ENCODE measurements at places on chromosomes 2 and 18.
A peak's percentile ranks its signal among the peaks of the same experiment; 100 is the strongest.

DNA sequence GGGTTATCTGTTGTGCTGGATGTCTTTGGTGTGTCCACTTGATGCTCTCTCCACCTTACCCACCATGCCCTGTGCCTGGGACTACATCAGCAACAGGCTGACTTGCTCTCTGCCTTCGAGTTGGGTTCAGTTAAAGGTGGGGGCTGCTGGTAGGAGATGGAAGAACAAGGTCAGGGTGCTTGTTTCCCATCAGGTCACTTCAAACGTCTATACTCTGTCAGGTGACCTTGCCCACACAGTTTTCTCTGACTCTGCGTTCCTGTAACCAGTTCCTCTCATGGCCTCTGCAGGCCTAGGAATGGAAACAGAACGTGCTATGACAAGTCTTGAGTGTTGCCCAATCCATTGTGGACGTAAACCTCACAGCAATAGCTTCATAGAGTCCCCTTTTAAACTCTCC, 38.4 kb upstream of the PAPOLG start:
- DNase-seq, result no peak

GRCh38 chr2:180046776-180047175, 39.7 kb upstream of the CWC22 start:
- no peak for DNase-seq

DNA sequence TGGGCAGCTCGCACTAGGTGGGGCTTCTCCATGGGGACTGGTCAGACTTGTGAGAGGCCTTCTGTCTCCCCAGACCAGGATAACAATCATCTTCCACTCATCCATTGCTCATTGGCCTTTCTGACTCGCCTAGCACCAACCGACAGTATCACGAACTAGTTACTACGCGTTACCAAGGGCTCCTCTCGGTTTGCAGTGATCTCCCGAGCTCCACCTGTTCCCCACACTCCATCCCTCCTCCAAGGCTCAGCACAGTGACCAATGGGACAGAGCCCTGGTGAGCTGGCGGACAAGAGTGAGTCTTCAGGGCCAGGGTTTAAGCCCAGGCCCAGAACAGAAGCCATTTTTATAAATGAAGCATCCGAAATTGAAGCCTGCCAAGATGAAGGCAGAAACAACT, 42.8 kb upstream of the SMAD7 start:
- no peak for DNase-seq

- DNase-seq, result no peak
Observed at GRCh38 chr18:7567474-7568425, 634 bp downstream of the PTPRM start.

GRCh38 chr2:219247678-219248642, 2.7 kb downstream of the STK16 start:
- DNase-seq, result no peak

- DNase-seq, result no peak
Observed at GRCh38 chr2:119126650-119127049, 31.9 kb downstream of the C1QL2 start.

GRCh38 chr2:45994060-45994459, 303.1 kb upstream of the EPAS1 start:
- DNase-seq, result no peak

DNA sequence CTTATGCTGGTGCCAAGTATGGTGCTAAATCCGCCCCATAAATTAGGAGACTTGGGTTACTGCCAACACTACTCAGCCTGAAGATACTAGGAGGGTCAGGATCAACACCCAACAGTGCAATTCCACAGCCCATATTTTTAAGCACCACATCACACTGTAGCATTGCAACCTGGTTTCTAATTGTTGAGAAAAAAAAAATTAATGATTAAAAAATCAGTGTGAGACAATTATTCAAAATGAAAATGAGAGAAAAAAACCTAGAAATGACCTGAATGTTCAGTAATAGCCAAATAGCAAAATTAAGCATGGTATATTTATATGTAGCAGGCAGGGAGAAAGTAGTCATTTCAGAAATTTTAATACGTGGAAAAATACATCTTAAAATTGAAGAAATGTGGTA, 29.2 kb upstream of the HNRNPLL start:
- no peak for DNase-seq

DNA sequence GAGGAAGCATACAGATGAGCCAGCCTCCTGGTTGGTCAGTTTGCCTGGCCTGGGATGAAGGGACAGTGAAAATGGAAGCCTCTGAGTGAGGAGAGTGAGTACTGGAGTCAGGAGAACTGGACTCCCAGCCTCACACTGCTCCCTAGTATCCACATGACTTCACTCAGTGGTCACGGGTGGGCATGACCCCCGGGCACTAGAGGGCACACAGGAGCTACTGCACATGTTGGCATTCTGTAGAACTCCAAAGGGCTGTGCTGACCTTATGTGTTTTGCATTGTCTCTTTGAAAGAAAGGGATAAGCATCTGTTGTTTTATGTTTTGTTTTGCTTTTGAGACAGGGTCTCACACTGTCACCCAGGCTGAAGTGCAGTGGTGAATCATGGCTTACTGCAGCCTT, 23.7 kb downstream of the NCAPH start:
- no peak for DNase-seq

GRCh38 chr2:54084600-54084999, 30.8 kb upstream of the ACYP2 start:
- DNase-seq, result no peak

DNA sequence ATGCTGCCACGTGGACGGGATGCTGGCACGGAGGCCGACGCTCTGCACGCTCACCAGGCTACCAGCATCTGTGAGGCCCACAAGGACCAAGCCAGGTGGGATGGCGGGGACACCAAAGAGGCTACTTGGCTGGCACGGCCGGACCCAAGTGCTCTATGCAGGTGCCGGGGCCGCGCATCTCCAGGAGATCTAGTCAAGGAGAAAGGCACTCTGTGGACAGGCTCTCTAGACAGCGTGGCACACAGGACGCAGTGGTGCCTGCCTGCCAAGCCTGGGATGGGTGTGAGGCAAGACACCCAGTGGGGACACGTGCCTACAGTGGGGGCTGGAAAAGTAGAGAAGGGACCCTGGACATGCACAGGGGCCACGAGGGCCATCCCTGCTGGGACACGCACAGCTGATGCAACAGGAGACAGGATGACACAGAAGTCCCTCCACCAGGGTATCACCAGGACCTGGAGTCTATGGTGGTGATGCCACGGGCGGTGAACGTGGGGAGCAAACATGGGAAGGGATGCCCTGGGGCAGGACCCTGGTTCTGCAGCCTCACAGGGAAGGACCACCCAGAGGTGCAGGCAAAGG, 28.5 kb downstream of the ZNF516 start:
- no peak for DNase-seq

GRCh38 chr18:48409591-48410094, 460 bp upstream of the ZBTB7C start:
- DNase-seq, result peak; percentile 39

DNA sequence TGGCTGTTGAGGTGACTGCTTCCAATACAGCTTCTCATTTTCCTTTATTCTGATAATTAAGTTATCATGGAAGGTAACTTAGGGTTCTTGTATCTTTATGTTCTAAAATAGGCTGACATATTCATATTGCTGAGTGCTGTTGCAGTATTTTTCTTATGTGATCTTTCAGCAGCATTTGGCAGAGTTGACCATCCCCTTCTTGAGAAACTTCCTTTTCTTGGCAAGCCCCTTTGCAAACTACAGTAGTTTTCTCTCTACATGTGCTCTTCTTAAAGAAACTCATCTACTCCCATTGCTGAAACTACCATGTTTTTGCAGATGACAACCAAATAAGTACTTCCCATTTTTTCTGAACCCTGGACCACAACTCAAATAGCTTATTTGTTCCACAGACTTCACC, 476.5 kb upstream of the TRIB2 start:
- DNase-seq, result peak; percentile 48

DNA sequence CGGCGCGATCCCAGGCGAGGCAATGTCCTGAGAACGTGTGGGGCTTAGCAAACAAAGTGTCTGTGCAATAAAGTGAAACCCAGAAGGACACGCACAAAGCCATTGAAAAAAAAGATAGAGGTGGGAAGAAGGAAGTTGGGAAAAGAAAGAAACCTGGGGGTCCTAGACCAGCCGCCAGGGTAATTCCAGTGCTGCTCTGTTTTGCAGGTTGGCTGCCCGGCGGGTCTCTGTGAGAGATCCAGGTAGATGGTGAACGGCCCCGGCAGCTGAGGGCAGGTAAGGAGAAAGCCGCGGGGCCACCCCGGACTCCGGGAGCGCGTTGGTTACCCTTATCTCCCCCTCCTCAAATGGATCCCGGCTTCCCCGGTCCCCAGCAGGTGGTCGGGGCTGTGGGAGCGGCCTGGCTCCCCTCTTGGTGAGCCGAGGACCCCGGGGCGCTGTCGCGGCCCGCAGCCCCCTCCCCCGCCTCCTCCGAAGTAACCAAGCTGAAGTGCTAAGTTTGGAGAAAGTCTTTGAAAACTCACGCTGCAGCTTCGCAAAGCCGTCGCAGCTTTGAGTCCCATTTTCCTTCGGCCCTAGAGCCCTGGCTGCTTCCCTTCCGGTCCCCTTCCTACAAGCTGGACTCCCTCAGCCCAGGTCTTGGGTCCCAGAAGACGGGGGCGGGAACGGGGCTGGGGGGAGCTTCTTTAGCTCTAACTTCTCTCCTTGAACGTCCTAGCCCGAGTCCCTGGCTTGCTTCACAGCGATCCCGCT, 588 bp downstream of the OTX1 start:
- DNase-seq, result peak; percentile 36

DNA sequence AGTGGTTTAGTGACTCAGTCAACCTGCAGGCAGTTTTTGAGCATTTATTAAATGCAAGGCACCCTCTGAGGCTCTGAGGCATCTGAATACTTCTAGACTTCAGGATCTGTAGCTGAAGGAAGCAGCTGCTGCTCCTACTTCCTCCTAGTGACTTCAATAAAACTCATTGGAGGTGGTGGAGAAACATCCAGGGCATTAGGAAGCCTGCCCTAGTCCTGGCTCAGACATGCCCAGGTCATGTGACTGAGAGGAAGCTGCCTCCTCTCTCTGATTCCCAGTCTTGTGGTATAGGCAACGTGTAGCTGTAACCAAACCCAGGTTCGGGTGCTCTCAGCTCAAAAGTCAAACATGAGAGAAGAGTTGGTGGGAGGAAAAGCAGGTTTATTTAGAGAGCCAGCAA, 287.2 kb upstream of the GYPC start:
- DNase-seq, result peak; percentile 24

DNA sequence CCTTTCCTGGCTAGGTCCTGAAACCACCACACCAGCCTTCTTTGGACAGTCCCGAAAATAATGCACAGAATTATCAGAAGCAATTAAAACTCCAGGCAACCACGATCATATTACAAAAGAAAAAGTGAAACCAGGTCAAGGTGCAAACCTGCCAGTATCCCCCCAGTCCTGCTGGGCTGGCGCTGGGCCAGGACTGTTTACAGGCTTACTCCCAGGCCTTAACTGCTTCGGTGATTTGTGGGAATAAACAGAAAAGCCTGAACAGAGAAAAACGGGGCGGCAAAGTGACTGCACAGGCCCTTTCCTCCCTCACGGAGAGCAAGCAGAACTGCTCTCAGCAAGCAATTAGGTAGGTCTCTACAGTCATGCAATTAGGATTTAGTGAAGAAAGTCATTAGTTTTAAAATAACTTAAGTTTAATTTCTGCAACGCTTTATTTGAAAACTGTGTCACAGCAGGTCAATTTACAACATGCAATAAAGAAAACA, 1.3 kb downstream of the HDAC4 start:
- no peak for DNase-seq

DNA sequence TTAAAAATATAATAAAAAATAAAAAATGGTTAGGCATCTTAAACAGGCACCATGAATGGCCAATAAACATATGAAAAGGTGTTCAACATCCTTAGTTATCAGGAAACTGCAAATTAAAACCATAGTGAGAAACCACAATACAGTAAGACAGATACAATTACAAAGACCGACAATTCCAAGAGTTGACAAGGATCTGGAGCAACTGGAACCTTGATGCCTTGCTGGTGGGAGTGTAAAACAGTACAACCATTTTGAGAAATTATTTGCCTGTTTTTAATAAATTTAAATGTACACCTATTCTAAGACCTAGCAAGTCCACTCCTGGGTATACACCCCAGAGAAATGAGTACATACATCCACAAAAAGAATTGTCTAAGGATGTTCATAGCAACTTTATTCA, 49.1 kb downstream of the NGEF start:
- DNase-seq, result no peak

DNA sequence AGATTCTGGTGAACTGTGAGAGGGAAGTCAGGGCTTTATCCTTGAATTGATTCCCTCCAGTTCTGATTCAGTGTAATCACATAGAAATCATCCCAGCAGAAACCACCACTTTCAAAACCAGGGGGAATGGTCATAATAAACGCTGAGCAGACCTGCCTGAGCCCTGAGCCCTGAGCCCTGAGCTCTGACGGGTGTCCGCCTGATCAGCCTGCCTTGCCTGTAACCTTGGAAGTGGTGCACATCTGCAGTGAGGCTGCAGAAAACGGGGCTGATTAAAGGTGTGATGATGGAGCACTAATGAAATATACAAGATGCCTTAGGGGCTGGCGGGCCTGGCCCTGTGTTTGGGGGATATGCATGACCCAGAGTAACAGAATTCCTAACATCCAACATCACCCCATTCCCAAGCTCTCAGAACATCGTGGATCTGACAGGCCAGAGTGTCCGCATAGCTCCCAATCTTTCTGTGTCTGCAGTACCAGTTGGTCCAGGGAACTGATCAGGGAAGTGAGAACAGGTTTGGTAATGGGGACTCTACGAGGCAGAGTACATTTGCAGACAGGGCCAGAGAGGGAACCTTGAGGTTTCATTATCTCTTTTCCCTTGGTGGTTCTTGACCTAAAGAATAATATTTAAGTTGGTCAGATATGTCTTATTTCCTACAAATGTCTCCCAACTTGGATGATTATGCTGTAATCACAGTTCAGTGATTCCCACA, 37.8 kb downstream of the KCTD18 start:
- no peak for DNase-seq

- DNase-seq, result peak; percentile 58
Observed at GRCh38 chr2:3864943-3865865, 161.8 kb downstream of the DCDC2C start.

DNA sequence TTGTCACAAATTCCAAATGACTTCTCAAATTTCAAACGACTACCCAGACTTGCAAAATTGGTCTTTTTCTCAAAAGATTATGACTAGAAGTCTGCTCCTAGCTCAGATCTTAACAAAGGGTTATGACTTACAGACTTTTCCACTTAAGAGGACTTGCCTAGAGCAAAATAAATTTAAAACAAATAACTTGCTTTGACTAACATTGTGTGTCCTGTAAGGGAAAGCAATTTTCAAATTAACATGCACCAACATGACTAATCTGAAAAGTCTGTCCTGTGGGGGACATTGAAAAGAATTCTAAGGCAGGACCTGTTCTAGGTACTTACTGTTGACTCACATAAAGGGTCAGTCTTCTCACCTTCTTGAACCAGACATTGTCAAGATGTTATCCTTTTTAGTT, 53.5 kb upstream of the TMEM200C start:
- DNase-seq, result no peak

- no peak for DNase-seq
Observed at GRCh38 chr2:178105566-178105965, 6.7 kb upstream of the RBM45 start.

DNA sequence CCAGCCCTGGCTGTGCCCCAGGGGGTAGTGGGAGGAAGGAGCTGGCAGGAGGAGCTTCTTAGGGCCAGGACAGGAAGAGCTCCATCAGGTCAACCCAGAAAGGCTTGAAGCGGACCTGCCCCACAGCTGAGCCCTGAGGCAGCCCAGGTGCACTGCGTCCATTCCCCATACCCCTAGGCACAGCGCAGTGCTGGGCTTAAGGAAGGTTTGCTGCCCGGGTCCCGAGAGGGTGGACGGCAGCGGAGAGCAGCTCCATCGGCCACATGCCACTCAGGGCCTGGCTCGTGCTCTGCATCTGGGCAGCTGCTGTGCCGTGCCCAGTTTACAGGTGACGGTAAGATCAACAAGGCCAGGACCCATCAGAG, 26.4 kb downstream of the DNMT3A start:
- no peak for DNase-seq

Data from muscle of back (tissue), 13 donors.